DMS79 (cell line): ENCODE measurements at places on chromosomes 2 and 18.

GRCh38 chr2:54969295-54969939, 80.8 kb downstream of the RTN4 start:
- DNase-seq = peak; percentile 38

DNA sequence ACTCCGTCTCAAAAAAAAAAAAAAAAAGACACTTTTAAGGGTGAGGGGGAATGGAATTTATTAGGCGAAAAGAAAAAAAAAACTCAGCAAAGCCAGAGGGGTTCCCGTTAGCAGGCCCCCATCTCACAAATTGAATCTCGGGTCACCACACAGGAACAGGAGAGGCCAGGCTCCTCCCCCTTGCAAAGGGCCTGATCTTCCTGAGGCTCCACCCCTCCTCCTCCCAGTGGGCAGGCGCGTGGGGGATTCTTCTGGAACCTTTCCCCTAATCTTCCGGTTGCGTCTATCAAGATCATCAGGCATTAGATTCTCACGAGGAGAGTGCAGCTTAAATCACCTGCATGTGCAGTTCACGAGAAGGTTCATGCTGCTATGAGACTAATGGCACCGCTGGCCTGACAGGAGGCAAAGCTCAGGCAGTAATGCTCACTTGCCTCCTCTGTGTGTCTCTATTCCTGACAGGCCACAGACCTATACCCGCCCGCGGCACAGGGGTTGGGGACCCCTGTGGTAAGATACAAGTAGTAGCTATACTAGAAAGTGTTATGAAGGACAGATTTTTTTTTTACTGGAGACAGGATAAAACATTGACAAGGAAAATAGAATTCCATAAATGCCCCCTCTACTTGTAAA, 45.8 kb downstream of the TAF4B start:
- DNase-seq = no peak

DNA sequence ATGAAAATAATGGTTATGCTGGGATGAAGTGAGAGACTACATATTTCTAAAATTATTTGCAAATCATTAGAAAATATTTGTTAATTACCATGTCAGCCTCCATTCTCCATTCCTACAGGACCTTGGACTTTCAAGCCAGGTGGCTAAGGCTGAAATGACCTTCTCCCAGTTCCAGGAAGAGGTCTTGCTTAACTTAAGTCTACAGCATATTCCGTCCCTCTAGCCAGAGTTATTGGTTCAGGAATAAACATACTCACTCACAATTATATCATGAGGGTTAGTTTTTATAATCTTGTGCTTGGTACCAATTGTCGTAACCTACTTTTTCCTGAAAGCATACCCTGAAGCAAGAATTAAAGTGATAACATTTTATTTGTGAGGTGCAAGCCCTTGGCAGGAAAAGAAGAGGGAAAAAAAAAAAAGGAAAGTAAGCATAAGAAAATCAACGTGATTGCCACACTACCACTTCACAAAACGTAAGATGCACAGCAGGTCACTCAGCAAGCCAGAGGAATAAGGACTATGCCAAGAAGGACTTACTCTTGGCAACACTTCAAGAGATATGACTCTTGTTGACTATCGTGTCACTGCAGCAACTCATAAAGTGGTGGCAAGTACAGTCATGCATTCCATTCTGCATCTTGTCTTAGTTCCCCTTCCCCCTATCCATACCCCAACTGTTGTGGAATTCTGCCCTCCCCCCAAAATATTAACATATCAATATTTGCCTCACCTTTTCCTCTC, 479.1 kb downstream of the MBD2 start:
- no peak for DNase-seq

- no peak for DNase-seq
Observed at GRCh38 chr18:44636241-44636640, 44.4 kb upstream of the SETBP1 start.

DNA sequence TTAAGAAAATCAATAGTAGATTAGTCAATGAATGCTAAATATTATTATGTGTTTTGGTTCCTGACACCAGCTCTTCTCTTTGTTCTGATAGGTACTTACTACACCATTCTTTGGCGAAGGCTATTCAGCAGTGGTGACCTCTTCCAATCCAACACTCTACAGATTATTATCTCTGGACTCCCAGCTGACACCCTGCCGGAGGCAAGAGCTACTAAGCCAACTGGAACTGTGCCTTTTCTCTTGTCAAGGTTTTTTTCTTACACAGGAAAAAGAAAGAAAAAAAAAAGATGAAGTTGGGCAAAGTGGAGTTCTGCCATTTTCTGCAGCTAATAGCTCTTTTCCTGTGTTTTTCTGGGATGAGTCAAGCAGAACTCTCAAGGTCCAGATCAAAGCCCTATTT, 11.7 kb downstream of the CDH7 start:
- no peak for DNase-seq

GRCh38 chr2:237455764-237456163, 31.3 kb upstream of the MLPH start:
- DNase-seq = no peak

DNA sequence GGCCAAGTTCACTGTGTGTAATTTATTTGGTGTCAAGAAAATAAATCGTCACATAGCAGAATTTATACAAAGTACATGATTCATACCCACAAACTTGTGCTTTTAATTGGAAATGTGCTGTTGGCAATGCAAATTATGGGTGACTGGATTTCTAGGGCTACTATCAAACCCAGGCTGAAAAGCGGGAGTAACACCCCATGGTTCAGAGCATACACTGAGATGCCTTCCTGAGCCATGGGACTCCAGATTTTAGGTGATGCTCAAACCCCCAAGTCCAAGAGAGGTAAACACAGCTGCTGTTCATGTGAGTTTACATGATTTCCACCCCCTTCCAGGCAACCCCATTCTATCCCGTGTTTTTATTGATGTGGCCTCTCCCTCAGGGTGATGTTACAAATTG, 565.9 kb upstream of the ID2 start:
- no peak for DNase-seq

GRCh38 chr18:46264255-46264654, 160.1 kb downstream of the HAUS1 start:
- DNase-seq = no peak

GRCh38 chr2:234848578-234848977, 103.2 kb upstream of the SH3BP4 start:
- DNase-seq = no peak

DNA sequence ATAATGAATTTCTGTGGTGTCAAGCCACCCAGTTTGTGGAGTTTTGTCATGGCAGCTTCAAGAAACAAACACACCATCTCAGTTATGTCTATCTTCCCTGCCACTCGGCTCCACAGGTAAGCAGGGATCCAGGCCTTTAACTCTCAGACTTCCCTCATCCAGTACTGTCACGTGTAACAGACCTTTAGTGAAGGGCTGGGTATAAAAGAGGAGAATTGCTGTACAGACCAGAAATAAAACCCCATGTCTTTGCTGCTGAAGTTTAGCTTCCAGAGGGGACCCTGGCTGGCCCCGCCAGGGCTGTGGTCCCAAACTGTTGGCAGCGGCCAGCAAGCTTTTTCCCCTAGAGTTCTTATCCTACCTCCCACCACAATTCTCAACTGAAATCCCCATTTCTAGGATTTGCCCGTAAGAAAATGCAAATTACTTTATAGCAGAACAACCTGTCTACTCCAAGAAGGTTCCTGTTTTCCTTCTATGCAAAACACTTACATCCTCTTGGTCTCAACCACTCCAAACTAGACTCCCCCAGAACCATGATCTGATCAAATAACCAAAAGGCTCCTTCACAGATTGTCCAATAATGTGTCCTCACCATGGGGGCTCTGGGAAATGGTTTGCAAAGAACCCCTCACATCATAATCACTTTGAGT, 438.0 kb upstream of the ID2 start:
- DNase-seq = no peak

GRCh38 chr18:75264926-75265597, 54.5 kb downstream of the TSHZ1 start:
- DNase-seq = no peak

DNA sequence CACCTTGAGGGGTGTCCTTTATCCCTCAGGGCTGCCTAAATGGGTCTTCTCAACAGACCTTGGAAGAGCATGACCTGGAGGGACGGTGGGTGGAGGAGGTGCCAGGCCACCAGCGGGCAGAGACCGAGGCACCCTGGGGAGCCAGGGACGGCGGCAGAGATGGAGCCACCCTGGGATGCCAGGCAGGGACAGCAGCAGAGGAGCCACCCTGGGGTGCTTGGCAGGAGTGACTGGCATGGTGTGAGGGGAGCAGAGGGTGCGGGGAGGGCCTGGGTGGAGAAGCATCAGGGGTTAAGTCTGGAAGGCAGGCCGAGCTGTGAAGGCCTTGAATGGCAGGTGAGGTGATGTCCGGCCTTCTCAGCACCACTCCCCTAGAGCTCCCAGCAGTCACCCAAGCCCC, 56.1 kb downstream of the CIB4 start:
- DNase-seq = no peak

GRCh38 chr2:235142601-235143000, 190.8 kb downstream of the SH3BP4 start:
- no peak for DNase-seq

DNA sequence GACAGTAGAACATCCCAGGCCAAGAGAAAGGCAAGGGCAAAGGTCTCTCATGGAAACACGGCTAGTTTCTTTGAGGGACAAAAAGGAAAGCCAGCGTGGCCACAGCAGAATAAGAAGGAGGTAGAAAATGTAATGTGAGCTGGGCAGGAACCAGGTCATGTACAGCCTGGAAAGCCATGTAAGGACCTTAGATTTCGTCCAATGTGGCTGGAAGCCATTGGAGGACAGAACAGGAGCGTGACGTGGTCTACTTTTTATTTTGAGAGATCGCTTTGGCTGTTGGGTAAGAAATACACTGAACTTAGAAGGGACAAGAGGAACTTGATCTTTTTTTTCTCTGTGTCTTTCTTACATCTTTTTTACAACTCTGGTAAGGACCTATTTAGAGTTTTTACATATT, 57.8 kb upstream of the ANKRD44 start:
- no peak for DNase-seq

DNA sequence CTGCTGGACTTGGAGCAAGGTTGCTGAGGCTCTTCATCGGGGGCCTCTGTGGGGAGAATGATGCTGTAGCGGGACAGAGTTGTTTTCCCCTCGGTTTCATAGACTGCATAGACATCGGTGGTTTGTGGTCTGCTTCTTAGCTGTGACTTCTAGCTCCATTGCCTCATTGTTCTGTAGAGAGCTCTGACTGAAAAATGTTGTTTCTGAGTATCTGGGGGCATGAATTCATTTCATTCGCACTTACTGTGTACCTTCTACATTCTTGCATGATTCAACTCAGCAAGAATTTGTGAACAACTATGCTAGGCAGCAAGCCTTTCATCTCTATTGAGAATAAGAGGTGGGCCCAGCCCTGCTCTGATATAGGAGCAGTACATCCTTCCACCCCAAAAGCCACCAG, 406.8 kb downstream of the NBAS start:
- no peak for DNase-seq

DNA sequence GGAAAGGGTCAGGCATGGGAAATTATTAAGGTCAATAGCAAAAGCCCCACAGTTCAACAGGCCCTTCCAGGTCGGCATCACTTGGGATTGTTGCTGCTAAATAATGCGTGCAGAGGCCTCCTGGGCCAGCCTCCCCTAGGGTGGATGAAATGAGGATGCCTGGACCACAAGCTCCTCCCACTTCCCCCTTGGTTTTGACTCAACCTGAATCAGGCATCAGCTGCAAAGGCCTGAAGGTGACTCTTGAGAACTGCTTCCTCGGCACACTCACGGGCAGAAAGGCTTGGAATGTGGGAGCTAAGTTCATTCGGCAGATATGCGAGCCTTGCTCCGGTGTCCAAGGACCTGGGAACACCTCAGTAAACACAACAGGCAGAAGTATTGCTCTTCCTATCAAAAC, 69.3 kb downstream of the MBP start:
- DNase-seq = no peak

DNA sequence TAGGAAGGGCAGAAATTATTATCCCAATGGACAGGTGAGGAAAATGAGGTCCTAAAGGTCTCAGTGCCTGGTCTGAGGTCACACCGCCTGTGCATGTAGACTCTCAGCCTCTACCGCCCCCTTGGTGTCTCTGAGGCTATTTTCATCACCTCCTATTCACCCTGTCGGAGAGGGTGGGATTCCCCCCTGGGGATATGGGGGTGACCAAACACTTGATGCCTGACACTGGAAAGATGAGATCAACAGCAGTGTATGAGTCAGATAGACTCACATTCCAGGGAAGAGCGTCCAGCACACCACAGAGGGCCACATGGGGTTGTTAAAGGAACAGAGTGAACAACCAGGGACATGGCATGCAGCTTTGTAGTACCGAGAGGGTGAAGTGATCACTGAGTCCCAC, 199.7 kb downstream of the SMAD2 start:
- no peak for DNase-seq

DNA sequence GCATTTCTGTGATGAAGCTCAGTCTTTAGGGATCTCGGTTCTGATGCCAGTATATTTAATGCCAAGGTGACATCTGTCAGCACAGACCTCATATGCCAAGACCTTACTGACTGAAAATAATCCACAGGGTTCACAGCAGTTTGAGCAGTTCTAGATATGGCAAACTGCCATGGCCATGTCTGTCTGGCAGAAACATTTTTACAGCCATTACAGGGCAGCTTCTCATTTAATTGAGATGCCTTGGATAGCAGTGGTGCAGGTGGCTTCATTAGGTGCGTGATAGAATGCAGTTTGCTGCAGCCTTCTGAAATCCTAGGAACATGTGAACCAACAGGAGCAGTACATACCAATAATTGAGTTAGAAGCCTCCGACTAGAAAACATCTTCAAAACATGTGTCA, 510.6 kb downstream of the XIRP2 start:
- no peak for DNase-seq

DNA sequence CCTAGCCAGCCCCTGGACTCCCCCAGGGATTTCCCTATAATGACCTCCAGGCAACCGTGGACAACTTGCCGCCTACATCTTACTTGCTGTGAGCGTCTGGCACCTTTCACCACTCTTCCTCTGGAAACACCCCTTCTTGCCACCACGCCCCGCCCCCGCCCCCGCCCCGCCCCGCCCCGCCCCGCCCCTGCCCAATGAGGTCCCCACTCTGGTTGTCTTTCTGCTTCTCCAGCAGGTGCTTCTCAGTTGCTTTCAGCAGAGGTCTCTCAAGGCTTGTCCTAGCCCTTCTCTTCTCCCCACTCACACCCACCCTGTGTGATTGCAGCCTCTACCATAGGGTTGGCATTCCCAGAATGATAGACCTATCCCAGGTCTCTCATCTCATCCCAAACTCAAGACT, 214.5 kb downstream of the EN1 start:
- DNase-seq = no peak

- DNase-seq = no peak
Observed at GRCh38 chr2:39492095-39492590, 55.1 kb upstream of the MAP4K3 start.

GRCh38 chr2:95284886-95285541, 10.8 kb downstream of the PROM2 start:
- no peak for DNase-seq

- no peak for DNase-seq
Observed at GRCh38 chr2:30716123-30716900, 90.9 kb downstream of the CAPN13 start.
